ENCODE measurements at places on chromosomes 4 and X.

- no peak for DNase-seq
Observed at GRCh38 chr4:61666244-61666643, 466.1 kb downstream of the ADGRL3 start.

DNA sequence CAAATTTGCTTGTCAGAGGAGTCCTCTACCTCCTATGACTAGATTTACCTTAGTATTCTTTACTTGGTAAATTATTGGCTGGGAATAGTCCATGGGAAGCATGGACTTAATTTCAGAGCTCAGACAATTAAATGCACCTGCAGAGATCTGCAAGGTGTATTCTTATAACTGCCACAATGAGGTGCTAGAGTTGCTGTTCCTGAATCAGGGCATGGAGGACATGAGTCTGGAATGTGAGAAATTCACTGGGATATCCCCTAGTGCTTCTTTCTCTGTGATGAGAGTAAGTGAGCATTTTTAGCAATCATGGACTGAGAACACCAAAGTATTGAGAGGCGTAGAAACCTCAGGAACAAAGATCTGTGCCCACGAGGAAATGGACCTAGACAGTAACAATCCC lies 32.9 kb upstream of the GRID2 start:
- DNase-seq: no peak

DNA sequence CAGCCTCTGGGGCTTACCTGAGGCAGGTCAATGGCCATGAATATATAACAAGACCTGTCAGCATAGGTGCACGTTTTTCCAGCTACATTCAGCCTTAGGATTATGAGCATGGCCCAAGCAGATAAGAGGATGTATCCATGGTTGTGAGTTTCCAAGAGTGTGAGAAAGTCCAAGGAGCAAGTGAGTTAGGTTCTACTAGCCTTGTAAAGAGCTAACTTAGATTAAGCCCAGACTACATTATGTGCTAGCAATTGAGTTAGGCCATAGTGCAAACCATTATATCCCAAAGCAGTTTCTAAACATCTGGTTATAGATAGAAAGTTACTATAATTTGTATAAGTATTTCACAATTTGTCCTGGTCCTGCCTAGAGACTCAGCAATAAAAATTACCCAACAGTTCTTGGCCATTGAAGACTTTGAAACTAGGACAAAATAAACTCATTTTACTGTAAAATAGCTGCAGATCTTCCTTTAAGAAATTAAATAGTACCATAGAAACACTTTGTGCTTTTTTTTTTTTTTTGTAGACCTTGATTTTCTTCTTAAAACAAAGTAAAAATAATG lies 312.0 kb downstream of the CAMK2D start:
- DNase-seq: no peak

DNA sequence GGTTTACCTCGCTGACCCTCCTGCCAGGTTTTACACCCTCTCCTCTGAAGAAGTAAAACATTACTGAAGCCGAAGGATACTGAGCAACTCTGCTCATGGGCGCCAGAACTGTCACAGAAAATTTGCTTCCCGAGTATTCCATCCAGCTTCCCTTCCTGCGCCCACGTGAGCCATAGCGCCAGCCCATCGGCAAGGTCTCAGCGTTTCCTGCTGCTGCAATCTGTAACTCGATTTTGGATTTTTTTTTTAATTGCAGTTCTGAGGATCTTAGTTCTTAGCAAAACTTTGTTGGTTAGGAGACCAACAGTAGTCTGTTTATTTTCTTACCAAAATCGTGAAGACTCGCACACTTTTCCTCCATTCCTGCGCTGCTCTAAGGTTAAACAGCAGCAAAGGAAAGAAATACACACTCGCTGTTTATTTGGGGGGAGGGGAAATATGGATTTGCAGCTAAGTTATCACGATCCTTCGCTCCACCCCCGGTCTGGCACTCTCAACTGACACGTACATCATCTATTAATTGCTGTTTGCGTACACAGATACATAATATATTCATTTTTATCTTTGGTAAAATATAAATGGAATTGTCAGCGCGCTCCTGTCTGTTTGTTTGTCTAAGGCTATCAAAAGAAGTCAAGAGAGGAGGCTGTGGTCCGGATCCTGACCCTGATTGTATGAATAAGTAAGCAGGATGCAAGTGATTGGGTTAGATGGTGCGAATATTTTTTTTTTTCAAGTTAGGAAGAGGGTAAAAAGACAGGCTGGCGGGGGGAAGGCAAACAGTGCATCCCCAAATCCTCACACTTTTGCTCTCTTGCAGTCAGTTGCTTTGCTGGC lies at the start of gene TLL1:
TLL1 (plus strand) TSS at position 777 of the 837 bp plus-strand sequence. CDS start 668 bp downstream, outside the sequence.
- peak; percentile 32 for DNase-seq

DNA sequence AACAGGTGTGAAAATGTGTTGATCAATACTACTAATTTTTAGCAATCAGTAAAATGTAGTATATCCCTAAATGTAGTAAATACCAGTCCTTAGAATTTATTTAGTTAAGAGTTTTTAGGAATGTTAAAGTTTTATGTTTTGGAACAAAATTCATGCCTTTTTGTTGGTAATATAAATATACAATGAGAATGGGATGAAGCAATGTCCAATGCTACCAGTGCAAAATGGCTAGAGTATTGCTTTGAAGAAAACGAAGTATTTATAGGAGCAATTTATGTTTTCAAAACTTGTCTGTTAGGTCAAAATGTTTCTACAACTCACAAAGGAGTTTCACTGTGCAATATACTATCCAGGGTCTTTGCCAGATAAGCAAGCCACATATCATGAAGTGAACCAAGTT lies 851.5 kb downstream of the PCDH18 start:
- DNase-seq: no peak

- DNase-seq: peak; percentile 16
Observed at GRCh38 chr4:100842856-100843255, 325.0 kb upstream of the EMCN start.

DNA sequence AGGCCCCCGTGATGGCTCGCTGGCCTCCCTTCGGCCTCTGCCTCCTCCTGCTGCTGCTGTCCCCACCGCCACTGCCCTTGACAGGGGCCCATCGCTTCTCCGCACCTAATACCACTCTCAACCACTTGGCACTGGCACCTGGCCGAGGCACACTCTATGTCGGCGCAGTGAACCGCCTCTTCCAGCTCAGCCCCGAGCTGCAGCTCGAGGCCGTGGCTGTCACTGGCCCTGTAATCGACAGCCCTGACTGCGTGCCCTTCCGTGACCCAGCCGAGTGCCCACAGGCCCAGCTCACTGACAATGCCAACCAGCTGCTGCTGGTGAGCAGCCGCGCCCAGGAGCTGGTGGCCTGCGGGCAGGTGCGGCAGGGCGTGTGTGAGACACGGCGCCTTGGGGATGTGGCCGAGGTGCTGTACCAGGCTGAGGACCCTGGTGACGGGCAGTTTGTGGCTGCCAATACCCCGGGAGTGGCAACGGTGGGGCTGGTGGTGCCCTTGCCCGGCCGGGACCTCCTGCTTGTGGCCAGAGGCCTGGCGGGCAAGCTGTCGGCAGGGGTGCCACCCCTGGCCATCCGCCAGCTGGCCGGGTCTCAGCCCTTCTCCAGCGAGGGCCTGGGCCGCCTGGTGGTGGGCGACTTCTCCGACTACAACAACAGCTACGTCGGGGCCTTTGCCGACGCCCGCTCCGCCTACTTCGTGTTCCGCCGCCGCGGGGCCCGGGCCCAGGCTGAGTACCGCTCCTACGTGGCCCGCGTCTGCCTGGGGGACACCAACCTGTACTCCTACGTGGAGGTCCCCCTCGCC lies 3.0 kb downstream of the PLXNB3 start:
- DNase-seq: no peak

- no peak for DNase-seq
Observed at GRCh38 chr4:6658209-6658595, 17.7 kb downstream of the MRFAP1 start.
